ENCODE measurements at places on chromosomes 2 and 18.

- DNase-seq: no peak
Observed at GRCh38 chr2:103459283-103459682, 697.5 kb downstream of the TMEM182 start.

DNA sequence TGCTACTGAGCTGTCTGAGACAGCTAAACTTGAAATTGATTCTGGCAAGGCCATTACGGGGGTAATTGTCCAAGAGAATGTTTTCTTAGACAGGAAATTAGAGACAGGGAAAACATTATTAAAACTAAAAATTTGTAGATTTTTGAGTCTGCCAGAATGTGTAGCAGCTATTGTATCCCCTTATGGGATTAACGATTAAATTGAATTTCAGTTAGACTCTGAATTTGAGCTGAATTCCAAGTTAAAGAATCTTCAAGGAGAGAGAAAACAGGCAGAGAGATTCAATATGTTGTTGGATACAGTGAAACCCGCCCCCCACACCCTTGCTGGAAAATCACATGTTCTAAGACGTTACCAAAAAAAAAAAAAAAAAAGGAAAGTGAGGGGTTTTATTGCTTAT, 32.7 kb upstream of the CCDC68 start:
- no peak for DNase-seq

DNA sequence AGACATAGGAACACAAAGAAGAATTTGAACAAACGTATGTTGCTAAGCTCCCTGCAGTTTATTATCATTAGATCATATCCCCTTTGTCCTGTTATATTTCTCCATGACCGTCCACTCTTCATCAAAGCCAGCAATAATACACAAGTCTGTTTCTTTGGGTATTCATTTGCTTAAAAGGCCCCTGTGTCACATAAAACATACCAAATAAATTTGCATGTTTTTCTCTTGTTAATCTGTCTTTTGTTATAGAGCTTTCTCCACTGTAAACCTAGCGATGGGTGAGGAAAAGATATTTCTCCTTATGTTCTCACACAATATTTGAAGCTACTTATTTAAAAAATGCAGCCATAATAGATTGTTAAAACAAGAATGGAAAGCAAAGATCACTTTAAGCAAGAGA, 42.9 kb upstream of the REL start:
- DNase-seq: no peak

DNA sequence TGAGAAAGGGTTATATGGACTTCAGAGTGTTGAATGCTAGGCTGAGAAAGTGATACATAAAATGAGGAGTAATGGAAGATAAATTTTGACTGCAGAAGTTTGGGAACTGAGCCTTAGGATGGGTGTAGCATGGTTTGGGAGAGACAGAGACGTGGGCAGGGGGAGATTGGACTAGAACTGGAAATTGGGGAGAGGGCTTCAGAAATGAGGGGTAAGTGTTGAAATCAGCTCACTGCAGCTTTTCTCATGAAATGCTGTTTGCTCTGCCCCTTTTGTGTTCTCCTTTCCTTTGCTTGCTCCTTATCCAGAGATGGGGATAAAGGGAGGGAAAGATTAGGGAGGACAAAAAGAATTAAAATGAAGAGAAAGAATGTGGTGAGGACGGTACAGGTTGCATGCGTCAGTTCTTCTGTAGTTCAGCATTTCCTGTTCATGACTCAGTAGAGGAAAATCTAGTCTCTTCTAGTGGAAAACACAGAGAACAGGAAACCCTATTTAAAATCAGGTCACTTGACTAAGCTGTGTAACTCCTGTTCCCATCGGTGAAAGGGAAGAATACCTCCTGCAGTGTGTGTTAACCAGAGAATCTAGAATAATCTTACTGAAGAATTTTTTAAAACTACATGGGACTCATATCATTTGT, 105.6 kb downstream of the CRIM1 start:
- no peak for DNase-seq

DNA sequence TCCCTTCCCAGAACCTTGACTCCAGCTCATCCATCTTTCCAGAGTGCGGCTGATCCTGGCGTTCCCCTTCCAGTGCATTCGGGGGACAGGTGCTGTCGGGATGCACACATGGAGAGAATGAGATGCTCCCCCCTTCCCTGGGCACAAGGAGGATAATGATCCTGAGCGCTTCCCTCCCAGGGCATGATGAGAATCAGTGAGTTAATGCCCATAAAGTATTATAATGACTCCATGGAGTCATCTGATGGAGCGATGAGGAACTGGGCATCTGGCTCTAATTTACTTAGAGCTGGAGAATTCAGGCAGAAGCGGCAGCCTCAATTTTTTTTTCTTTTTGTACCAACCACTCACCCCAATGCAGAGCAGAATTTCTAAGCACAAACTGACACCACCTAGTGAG, 79.6 kb upstream of the SKOR2 start:
- DNase-seq: no peak
